ENCODE measurements at places on chromosomes 11 and 22.

GRCh38 chr11:2219318-2220017 lies 47.9 kb upstream of the TH start:
- DNase-seq, result no peak

- DNase-seq, result no peak
These were observed 35.3 kb upstream of the HORMAD2 start for GRCh38 chr22:30044881-30045493.

GRCh38 chr22:18109410-18110193 lies 1.0 kb upstream of the TUBA8 start:
- no peak for DNase-seq

DNA sequence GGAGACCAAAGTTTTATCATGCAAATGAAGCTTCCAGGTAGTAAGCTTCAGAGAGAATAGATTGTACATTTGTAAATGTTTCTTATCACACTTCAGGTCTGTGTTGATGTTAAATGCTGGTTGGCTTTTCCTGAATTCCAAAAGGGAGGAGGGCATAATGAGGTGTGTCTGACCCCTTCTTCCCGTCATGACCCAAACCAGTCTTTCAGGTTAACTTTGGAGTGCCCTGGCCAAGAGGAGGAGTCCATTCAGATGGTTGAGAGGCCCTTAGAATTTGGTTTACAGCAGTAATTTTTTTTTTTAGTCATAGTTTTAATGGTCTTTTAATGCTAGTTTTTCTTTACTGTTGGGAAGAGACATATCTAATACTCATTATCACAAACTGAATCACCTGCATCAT lies 2.5 kb downstream of the OR6X1 start:
- DNase-seq, result no peak

GRCh38 chr11:67283481-67283963 lies 5.6 kb upstream of the ANKRD13D start:
- DNase-seq, result no peak
